ENCODE measurements at places on chromosomes 1 and 21.

DNA sequence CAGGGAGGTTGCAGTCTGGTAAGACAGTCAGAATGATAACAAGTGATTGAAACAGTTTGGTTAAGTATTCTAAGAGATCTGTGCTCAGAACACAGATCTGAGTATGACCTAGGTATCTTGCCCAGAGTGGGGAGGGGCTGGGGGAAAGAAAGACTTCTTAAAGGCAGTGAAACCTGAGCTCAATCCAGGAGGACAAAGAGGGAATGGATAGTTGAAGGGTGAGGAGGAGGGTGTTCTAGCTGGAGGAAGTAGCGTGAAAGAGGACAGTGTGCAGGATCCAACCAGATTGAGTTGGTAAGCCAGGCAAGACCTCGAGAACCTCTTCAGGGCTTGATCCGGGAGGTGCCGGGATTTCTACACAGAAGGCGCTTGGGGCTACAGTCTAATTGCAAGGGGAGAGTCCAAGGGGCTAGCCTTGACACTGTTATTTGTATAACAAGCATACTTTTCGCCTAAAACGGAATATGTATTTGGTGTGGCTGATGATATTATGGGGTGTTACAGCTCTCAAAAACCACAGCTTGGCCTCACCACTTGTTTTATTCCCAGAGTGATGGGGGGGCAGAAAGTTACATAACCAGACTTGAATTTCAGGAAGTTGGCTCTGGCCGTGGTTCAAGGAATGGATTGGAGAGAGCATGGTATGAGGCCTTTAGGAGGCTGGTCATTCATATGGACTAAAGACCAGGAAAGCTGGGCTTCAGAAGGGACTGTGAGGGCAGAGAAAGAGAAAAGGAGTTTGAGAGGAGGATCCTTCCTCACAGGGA, 19.1 kb downstream of the RCSD1 start:
- DNase-seq = no peak

GRCh38 chr1:40382601-40383000, 9.1 kb downstream of the SMAP2 start:
- no peak for DNase-seq

GRCh38 chr21:40985370-40985769, 138.4 kb upstream of the DSCAM start:
- DNase-seq = no peak

- no peak for DNase-seq
Measured at GRCh38 chr1:54754045-54754444, 10.3 kb downstream of the PARS2 start.

DNA sequence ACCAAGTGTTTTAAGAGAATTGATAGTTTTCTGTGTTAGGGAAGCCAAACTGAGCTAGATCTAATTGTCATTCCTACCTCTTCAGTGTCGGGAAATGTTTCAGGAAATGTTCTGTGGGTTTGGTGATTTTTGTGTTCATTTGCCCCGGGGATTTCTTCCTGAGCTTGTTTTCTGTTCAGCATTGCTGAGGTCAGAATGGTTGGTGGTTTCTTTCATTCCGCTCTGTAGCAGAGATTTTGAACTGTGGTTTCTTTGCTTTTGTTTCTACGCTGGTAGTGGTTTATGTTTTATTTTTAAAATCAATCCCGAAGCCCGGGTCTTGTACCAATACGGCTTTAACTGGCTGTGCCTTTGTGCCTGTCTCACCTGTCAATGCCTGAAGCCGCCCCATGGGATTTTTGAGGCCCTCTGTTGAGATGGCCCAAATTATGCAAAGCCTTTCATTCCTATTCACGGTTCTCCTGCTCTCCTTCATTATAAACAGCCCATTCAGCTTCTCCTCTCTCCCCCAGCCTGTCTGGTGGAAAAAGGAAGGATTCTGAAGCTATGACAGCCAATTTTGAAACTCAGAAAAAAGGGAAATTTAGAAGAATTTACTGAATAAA, 417.2 kb upstream of the KAZN start:
- no peak for DNase-seq

DNA sequence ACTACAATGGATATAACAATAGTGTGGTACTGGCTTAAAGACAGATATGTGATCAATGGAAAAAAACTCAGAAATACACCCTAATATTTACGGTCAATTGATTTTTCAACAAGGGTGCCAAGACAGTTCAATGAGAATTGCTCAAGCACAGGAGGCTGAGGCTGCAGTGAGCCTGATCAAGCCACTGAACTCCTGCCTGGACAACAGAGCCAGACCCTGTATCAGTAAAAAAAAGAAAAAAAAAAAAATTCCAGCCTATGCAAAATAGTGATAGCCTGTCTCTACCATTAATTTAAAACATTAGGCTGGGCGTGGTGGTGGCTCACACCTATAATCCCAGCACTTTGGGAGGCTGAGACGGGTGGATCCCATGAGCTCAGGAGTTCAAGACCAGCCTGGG, 70.0 kb downstream of the SLC27A3 start:
- DNase-seq = no peak

GRCh38 chr21:36694031-36694515, 4.8 kb upstream of the SIM2 start:
- no peak for DNase-seq

DNA sequence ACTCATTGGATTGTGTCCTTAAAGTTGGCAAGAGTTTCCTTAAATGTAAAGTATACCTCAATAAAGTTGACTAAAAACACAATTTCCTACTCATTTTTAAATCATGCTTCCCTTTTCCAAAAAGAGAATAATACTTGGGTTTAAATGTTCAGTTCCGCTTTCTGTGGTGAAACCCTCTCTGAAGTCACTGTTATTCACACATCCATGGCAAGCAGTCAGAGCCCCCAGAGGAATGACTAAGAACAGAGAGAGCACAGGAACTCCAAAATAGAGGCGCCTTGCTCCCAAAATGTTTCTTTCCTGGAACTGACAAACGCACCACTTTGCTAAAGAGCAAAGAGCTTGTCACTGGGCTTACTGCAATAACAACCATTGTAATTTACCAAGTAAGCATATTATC, 142.5 kb downstream of the TIAM1 start:
- peak; percentile 52 for DNase-seq

- DNase-seq = no peak
Measured at GRCh38 chr1:17204546-17205440, at the start of gene PADI1. TSS of gene PADI1 (plus strand) at chr1:17205128. CDS start at chr1:17205218, 90 bp downstream.
